ENCODE measurements at places on chromosomes 2 and 18. TPM values are rescaled to one million over a fixed set of nuclear protein-coding genes. Genes with fewer than 3 reads are reported as not detected.

Gene TXNDC2
- 0.11 TPM for polyA plus RNA-seq

Gene FAP
- not detected for polyA plus RNA-seq

Gene STON1
- polyA plus RNA-seq = 5.0 TPM

Gene PSMA8
- polyA plus RNA-seq = not detected

Gene ATP6V1C2
- polyA plus RNA-seq = 0.29 TPM

Gene YIPF4
- polyA plus RNA-seq = 1.5 TPM

Gene PKDCC
- 115 TPM for polyA plus RNA-seq

Gene GULP1
- 56.4 TPM for polyA plus RNA-seq

Gene RAMP1
- 3.9 TPM for polyA plus RNA-seq

Gene RTP5
- polyA plus RNA-seq = not detected

Gene NYAP2
- not detected for polyA plus RNA-seq

Gene GLS
- 8.6 TPM for polyA plus RNA-seq

Gene ALPG
- polyA plus RNA-seq = 3.2 TPM

Gene PDE1A
- not detected for polyA plus RNA-seq
